ENCODE measurements at places on chromosomes 13 and 19.

DNA sequence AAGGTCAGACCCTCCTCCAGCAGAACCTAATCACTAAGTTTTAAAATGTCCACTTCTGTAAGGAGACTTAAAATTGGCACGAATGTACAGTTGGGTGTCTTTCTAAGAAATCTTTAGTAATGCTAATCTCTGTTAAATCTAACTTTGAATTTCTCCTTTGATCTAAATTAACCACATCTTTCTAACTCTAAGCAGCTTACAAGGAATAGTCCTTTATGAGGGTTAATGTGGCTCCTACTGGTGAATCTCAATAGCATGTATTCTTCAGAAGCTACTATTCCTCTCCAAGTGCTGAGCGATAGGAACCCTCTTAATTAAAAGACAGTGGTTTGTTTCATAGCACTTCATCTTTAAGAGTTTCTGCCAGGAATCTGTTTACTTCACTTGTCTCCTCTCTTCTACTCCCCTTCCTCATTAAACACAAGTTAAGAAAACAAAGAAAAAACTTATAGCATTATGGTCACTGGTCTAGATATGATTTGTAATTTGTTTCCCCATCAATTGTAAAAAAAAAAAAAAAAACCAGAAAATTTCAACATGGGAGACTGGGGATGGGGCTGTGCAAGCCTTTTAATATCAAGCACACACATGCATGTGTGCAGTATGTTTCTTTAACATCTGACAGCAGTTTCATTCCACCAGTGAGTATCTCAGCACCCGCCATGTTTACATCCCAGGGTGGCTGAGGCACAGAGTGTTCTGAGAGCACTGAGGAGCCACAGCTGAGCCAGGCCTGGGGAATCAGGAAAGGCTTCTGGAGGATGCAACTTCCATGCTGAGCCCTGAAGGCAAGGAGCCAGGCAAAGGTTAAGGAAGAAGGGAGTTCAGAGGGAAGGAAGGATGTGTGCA, 57.7 kb downstream of the ATP7B start:
- DNase-seq: no peak

DNA sequence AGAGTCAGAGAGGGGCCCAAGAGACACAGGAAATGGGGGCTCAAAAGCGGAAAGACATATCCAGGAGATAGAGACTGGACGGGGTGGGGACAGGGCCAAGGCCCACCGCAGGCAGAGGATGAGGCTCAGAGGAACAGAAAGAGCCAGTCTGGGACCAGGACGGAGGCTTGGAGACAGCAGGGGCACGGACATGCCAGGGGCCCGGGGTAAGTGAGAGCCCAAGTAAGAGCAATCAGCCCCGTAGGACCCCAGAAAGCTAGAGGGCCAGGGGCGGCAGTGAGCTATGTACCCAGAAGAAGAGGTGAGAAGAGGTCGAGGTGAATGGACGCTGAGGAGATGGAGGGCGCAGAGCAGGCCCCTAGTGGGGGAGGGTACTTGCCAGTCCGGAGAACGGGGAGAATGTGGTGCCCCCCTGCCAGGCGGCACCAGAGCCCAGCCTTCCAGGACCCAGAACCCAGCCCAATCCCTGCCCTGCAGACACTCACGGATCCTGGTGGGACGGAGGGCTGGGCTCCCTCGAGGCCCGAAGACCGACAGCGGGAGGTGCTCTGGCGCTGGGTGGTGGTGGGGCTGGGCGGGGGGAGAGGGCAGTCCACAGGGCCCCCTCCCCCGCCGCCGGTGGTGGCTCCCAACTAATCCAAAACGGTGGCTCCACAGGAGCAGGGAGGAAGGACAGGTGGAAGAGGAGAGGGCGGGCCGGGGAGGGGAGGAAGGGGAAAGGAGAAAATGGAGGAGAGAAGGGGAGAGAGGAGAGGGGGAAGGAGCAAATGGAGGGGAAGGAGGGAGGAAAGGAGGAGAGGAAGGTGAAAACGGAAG, 1.0 kb downstream of the GRIK5 start:
- no peak for DNase-seq

DNA sequence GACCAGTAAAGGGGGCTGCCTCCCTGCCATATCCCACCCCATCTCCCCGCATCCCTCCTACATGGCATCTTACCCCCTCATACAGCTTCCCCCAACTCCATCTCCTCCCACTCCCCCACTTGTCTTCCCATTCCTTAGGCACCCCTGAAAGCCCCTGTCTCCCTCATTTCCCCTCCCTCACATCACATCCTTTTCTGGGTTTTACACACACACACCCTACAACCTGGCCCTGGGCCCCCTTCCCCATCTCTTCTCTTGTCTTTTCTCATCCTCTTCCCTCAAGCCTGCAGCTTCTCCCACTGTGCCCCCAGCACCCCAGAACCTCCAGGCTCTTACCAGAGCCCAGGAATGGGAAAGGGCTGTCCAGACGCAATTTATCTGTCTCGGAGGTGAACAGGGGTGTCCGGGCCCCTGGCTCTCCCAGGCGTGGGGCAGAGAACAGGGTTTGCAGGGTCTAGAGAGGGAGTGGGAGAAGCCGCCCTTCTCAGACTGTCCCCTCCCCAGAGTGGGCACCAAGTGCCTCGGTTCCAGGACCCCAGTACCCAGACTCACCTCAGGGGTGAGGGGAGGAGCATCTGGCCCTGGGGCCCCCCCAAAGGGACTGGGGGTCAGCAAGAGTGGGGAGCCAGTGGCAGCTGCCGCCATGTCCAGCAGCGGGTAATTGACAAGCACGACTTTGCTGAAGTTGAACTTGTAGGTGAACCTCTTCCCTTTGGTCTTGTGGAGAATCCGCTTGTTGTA, 19.4 kb downstream of the ERFL start:
- DNase-seq: no peak

GRCh38 chr13:21501686-21502085, 42.6 kb upstream of the ZDHHC20 start:
- no peak for DNase-seq

GRCh38 chr19:40269216-40269940, 15.8 kb downstream of the AKT2 start:
- DNase-seq: no peak

DNA sequence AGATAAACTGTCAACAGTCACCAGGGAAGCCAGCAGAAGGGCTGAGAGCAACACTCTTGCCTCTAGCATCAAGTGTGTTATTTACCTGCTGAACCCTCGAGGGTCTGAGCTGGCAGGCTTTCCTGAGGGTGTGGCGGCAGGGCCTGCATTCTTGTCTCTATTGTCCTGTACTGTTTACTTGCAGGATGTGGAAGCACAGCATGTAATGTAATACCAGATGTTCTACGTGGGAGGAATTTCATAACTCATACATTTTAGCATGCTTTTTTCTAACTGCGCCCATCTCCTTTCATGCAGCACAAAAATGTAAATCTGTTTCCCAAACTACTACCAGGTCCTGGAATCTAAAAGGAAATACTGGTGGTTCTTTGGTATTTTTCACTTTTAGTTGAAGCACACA, 153.1 kb downstream of the RGCC start:
- no peak for DNase-seq

GRCh38 chr13:80972857-80973478, 632.0 kb upstream of the SPRY2 start:
- DNase-seq: no peak

Measured in stimulated activated CD8-positive, alpha-beta memory T cell treated with anti-CD3 and anti-CD28 coated beads, Interleukin-15, amount 100 ng/mL, for 48 hours (primary cell).